SW480 (cell line): ENCODE measurements at places on chromosomes 7 and 10.

DNA sequence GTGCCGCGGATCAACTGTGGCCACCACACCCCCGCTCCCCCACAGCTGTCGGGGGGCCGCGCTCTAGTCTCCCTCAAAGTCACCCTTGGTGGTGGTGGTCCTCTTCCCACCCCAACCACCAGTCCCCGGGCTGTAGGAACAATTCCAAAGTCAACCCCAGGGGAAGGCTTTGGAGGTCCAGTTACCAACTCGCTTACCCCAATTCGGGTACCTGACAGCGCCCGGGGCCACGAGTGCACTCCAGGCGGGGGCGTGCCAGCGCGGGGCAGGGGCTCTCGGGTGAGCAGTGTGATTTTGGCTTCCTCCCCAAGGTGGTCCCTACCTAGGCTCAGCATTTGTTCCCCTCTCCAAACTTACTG lies 584 bp upstream of the ZMIZ1 start:
- DNase-seq = peak; percentile 27

GRCh38 chr10:21520949-21521348 lies 4.5 kb downstream of the SKIDA1 start:
- no peak for DNase-seq

DNA sequence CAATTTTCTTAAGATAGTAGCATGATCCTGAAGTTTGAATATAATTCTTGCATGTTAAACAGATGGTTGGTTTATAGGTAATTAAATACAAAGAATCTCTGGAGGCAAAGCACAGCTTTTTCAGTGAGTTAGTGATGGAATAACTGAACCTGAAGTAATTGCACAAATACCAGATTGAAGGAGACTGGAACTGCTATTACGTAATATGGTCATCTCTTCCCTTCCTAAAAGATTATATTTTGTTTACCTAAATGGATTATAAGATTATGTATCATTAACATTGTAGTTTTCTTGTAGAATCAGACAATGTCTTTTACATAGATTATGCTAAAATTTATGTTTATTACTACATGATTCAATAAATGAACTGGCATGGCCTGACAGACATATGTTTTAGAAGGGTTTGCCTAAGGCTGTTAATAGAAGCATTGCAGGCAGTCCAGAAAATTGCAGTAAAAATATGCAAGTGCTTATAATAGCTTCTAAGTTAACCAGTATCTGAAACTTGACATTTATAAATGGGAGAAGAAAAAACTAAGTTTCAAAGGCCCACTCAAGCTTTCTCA lies 35.8 kb upstream of the GPR37 start:
- no peak for DNase-seq

DNA sequence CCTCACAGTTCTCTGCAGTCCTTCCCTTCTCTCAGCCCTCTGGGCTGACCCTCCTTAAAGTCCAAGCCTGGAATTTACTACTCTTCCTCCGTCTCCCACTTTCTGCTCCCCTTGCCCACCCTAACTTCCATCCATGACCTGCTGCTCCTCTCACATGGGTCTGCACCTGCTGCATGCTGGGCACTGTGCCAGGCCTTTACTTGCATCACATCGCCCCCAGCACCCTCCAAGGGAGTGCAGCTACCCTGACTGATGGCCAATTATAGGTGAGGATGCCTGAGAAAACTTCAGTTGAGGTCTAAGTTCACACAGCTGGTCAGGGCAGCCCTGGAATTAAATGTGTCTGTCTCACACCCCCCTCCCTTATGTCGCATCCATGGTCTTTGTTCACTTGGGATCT lies 53.6 kb upstream of the ZPBP start:
- DNase-seq = no peak

DNA sequence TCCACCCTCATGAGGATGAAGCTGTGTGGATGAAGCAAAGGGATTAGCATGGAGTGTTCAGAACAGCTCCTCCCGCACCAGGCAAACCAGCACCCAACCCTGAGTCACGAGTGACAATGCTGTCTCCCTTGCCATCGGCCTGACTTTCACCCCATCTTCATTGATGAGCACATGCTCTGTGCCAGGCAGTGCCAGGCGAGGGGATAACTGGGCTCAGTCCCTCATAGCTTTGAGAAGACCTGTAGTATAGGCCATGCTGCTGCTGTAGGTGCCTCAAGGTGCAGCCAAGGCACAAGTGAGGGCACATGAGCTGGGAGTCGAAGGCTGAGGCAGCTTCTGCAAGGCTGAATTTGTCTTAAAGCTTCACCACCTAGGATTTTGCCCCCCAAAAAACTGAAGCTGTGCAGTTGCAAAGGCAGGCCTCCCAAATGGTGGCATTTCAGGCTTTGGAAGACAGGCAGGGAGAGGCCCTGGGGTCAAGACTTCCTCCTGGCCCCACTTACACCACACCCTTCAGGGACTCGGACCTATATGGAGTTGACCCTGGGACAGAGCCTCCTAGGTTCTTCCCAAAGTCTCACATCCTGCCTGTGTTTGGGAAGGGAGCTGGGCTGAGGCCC lies 54.2 kb upstream of the GDF10 start:
- DNase-seq = no peak

DNA sequence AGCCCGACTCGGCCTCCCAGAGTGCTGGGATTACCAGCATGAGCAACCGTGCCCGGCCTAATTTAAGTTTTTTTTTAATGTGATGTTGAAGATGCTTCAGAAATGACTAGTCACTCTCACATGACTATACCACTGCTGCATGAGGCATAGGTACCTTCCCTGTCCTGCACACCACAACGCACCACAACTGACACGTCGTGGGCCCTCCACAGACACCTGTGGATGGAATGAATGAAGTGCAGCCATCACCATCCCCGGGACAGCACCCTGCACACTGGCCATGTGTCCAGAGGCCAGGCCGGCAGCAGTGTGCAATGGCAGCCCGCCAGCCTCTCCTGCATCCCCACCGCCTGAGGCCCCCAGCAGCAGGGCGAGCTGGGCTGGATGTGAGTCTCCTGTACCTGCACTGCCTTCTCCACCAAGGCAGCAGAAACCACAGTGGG lies 55.1 kb downstream of the VOPP1 start:
- no peak for DNase-seq

DNA sequence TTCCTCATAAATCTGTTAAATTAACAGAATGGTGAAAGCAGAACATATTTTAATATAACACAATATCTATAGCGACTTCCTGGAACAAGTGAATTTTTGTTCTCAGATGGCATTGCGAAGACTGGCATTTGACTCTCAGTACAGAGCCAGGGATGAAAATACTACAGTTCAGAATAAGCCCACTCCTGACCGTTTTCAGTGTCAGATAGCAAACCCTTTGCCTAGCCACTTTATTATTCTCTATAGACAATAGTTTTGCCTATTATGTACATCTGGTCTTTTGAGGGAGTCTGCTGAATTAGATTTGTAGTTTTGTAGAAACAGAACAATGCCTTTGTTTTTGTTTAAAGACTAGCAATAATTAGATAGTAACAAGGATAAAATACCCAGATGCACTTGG lies 2.3 kb downstream of the MINPP1 start:
- no peak for DNase-seq

GRCh38 chr10:84047258-84048010 lies 91.9 kb upstream of the GHITM start:
- DNase-seq = no peak

- no peak for DNase-seq
Observed at GRCh38 chr10:102396317-102396650, 779 bp downstream of the NFKB2 start.

DNA sequence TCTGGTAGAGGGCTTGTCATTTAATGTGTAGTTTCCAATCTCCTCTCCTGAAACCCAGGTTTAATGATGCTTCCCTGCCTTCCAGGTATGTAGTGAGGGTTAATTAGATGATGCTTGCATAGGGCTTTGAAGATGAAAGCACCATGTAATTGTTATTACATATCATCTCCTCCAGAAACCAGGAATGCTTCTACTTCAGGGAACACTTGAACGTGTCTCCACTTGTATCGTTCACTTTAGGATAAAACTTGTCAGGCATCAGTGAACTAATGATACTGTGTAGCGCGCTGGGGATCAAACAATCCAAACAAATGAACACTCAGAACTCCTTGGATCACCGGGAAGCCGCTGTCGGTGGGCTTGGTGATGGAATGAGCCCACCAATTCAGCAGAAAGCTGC lies 260.9 kb upstream of the FZD8 start:
- no peak for DNase-seq

DNA sequence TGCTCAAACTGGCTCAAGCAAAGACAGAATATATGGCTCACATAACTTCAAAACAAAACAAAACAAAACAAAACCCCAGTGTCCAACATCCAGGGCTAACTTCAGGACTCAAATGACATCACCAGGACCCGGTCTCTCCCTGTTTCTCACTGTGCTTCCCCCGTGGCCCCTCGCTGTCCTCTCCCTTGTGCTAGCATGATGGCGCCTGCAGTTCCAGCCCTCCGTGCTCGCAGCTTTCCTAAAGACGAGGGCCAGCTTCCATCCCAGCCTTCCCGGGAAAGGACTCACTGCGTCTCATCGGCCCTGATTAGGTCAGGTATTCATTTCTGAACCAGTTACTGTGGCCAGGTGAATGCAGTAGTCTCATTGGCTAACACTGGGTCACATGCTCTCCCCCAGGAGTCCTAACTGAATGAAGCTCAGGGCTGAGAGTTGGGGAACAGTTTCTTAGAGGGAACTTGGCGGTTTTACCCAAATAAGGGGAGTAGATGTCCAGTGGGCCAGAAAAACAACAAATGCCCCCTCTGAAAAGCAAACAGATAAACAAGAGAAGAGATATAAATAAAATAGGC lies 33.0 kb upstream of the CTBP2 start:
- DNase-seq = no peak

DNA sequence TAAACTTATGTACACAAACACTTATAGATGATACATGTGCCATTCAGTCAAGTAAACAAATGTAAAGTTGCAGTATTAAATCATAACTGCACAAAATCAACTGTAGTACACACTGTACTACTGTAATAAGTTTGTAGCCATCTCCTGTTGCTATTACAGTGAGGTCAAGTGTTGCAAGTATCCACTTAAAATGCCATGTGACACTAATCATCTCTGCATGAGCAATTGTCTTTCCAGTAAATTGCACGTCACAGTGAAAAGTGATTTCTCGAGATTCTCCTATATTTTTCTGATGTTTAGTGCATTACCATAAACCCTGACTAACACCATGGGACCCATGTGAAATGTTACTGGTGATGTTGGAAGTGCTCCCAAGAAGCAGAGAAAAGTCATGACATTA lies 293.3 kb upstream of the SP4 start:
- DNase-seq = no peak

- peak; percentile 72 for DNase-seq
Observed at GRCh38 chr7:155591055-155591775, 44.9 kb upstream of the CNPY1 start.

DNA sequence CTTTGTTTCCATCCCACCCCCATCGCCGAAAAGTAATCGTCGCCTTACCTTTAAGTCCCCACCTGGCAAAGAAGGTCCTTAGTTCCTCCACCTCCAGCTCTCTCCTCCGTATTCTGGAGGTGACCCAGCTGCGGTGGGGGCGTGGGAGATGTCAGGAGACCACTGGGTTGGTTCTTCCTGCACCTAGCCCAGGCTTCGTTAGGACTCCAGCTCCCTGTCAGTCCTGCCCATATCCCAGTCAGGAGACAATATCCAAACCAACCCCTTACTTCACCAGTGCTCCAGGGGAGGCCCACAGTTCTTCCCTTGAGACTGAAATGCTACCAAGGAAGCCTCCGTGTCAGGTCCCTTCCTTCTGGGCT lies 693 bp downstream of the ADIRF start:
- DNase-seq = peak; percentile 23

GRCh38 chr7:69062020-69062765 lies 536.1 kb upstream of the AUTS2 start:
- DNase-seq = no peak

- no peak for DNase-seq
Observed at GRCh38 chr10:60446851-60447250, 57.2 kb upstream of the ANK3 start.

DNA sequence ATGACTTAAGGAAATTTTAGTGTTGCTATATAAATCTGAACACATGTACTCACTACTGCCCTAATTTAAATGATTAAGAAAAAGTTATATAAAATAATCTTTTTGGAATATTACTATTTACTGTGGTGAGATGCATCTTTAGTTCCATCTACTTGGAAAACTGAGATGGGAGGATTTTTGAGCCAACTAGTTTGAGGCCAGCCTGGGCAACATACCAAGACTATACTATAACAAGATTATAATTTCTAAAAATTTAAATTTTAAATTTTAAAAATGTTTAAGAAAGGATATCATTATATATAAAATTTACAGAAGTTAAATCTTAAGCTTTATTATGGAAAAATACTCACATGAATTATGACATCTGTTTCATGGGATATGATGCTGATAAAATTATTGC lies 530.8 kb upstream of the IGFBP3 start:
- no peak for DNase-seq

DNA sequence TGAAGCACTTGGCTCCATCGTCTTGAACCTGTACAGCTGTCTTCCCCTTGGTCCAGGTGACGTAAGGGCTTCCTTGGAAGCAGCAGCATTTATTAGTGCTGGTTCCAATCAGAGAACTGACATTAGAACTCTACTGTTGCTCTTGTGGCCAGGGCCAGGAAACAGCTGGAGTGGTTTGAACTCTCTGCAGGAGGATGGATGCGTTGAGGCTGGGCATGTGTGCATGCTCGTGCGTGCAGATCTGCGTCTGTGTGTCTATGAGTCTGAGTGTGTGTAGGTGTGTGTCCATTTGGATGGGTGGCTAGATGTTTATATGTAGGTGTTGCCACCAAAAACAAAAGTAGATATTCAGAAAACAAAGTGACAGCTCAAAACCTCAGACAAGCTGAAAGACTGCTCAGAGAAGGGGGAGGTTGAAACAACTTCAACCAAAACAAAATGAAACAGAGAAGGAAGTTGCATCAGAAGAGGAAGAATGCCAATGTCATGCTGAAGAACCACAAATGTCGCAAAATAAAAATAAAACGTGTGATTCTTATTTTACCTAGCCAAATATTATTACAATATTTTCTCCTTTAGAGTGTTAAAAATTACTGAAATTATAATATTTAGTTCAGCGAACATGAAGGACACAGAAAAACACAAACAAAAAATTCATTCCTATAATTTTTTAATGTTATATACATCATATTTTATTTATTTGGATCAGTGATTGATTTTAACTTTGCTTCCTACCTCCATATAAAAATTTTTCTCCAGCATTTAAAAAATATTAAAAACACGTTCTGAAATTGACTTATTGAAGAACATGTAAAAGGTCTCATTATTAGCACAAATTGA lies 96.1 kb upstream of the MKLN1 start:
- DNase-seq = peak; percentile 30

GRCh38 chr10:18793951-18794350 lies 134.7 kb downstream of the ARL5B start:
- peak; percentile 29 for DNase-seq

- no peak for DNase-seq
Observed at GRCh38 chr10:15370212-15370855, 755 bp downstream of the FAM171A1 start.

DNA sequence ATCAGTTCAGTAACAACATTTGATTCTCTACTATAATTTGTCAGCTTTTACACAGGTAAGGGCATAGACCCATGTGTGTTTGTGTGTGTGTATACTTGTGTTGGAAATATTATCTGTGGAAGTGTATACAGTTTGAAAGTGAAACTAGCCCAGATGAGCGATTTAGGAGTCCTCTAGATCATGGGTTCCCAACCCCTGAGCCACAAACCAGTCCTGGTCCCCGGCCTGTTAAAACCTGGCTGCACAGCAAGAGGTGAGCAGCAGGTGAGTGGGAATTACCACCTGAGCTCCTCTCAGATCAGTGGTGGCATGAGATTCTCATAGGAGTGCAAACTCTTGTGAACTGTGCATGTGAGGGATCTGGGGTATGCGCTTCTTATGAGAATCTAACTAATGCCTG lies 1221.5 kb upstream of the SORCS1 start:
- no peak for DNase-seq
